Activated T-cell treated with anti-CD3 and anti-CD28 coated beads, Interleukin-2, amount 50 U/mL, for 24 hours (primary cell): ENCODE measurements at places on chromosomes 16 and 17.

DNA sequence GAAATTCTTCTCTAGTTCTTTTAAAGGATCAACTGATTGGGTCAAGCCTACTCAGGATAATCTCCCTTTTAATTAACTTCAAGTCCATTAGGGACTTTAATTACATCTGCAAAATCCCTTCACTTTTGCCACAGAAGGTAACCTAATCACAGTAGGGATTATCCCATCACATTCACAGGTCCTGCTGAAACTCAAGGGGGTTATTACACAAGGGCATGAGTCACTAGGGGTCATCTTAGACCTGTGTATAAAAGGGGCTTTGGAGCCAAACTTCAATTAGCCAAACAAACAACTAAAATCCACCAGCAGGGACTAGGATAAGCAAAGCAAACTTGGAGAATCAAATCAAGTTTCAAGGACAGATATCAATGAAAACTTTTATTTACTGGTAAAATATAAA, 19.4 kb downstream of the CIAPIN1 start:
- no peak for DNase-seq

GRCh38 chr17:63365366-63366240, 80.5 kb downstream of the CYB561 start:
- DNase-seq, result no peak

DNA sequence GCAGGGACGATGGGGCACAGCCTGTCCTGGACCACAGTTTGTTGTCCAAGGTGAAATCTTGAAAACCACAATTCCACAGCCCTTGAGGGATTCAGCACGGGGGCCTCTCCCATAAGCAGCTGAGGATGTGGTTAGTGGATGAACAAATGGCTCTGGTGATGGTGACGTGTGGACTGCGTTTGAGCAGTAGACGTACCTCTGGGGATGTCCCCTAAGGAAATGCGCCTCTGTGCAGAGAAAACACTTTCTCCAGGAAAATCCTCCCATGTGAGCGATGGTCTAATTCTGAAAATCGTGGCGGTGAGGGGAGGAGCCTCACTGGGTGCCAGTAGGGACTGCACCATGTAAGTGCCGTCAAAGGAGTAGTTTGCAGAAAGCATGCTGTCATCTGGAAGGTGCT, 2.7 kb upstream of the SEPTIN12 start:
- DNase-seq, result no peak

DNA sequence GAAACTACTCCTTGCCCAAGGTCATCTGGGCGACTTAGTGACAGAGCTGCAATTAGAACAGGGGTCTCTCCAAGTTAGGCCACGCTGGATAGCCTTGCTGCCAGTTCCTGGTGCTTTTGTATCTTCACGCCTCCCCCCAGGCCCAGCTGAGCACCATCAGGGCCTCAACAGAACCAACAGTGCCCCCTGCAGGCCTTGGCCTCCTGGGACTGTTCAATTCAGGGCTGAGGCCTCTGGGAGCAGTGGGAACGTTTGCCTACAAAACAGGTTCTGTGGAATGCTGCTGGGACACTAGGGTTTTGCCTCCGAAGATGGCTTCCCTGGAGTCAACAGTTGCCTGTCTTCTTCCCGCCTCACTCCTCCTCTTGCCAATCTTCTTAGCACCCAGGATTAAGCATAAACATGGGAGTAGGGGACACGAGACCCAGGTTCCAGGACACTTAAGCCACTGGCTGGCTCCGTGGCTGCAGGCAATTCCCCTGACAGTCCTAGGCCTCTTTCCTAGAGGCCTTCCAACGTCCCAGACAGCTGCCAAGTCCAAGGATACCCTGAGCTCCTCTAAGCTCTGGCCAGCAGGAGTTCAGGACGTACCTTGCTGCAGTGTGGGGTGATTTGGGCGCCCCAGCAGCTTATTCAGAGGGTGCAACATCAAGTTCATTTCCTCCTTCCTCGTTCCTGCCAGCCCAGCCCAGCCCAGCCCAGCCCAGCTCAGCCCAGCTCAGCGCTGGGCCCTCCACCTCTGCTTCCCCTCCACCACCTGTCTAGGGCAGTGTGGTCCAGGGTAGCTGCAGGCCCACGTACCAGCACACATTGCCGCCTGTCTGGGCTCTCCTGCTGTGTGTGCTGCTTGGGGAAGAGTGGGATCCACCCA, 246.6 kb upstream of the RPL38 start:
- peak; percentile 67 for DNase-seq

DNA sequence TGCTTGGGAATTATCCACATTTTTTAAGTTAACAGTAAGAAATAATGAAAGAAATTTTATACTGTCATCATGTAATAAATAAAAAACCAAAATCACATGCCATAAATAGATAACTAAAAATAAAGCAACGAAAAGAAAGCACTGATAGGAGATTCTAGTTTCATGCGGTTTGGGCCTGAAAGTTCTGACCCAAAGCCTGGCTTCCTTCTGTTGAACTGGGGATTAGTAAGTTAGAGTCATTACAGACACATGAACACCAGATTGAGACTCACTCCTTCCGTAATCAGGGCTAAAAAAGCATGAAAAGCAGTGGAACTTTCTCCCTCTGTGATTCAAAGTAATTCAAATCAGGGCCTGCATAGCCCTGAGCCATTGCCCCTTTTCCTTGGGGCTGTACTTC, 13.2 kb upstream of the SLC6A2 start:
- no peak for DNase-seq

- no peak for DNase-seq
Measured at GRCh38 chr17:79750650-79751545, 20.2 kb downstream of the ENPP7 start.

DNA sequence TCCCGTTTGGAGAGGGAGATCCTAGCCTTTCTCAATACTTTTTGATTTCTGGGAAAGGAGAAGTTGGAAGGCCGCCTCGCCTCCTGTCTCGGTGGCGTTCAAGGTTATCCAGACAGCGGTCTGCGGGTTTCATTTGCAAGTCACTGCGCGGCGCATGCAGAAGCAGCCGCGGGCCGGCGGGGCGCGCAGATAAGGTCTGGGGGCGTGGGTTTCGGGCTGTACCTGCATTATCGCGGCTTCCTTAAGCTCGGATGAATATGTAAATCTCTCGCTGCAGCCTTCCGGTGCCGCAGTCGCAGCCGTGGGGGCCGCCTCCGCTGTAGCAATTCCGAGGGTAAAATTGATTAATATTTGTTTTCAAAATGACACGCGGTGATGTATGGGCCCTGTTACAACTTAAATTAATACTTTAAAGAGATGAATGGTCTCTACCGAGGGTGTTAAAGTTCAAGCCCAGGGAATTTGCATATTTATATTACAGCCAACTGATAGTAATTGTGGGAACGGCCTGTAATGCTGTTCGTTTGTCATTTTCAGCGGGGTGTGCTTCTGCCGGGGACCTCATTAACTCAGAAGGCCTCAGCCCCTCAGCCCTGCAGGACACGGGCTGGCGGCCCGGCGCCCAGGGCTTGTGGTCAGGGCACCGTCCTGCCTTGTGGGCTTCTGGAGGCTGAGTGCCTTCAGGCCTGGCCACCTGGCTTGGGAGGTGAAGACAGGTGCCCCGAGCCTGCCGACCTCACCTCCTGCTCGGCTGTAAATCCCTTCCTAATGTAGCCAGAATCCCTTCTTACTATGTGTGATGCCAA, 99.4 kb downstream of the CYLD start:
- DNase-seq, result peak; percentile 54

GRCh38 chr16:6964679-6965078, 368.0 kb upstream of the RBFOX1 start:
- DNase-seq, result no peak

- DNase-seq, result peak; percentile 77
Measured at GRCh38 chr16:9090101-9090959, 1.1 kb upstream of the HAPSTR1 start.

- DNase-seq, result no peak
Measured at GRCh38 chr17:3968015-3968414, 3.8 kb upstream of the ATP2A3 start.

DNA sequence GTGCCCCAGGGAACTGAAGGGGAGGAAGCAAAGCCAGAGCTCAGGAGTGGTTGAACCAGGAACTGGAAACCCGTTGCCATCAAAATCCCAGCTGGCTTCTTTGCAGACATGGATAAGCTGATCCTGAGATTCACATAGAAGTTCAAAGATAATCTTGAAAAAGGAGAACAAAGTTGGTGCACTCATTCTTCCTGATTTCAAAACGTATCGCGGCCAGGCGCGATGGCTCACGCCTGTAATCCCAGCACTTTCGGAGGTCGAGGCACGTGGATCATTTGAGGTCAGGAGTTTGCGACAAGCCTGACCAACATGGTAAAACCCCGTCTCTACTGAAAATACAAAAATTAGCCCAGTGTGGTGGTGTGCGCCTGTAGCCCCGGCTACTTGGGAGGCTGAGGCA, 7.1 kb downstream of the RAP1GAP2 start:
- no peak for DNase-seq

- DNase-seq, result no peak
Measured at GRCh38 chr16:51624080-51624775, 473.2 kb upstream of the SALL1 start.

- DNase-seq, result no peak
Measured at GRCh38 chr17:27407916-27408864, 48.1 kb upstream of the KSR1 start.

GRCh38 chr17:44878627-44879221, 20.5 kb downstream of the EFTUD2 start:
- no peak for DNase-seq

GRCh38 chr16:50267651-50268050, 1.3 kb downstream of the ADCY7 start:
- DNase-seq, result peak; percentile 50

DNA sequence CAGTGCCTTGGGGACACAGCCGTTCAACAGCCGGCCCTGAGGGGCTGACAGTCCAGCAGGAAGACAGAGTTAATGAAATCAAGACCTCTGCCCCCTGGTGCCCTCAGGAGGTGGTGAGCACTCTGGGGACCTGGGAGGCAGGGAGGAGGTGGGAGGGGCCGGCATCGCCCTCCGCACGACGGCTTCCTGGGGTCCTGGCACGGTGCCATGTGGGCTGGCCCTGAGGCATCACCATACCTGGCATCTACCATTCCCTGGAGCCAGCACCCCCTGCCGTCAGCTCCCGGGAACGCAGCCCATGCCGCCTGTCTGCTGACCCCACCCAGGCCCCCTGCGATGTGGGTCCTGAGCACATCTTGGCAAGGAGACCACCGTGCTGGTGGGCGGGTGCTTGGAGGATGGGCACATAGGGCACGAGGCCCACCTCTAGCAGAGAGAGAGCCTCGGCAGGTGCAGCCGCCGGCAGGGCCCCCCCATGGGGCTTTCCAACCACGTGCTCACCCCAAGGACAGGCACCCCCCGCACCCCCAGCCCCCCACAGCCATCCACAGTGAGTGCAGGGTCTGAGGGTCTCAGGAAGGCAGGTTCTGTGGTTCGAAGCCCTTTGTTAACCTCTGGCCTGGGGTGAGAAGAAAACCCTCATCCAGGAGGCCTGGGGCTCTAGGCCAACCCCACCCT, 52.5 kb downstream of the ZFPM1 start:
- DNase-seq, result peak; percentile 64

DNA sequence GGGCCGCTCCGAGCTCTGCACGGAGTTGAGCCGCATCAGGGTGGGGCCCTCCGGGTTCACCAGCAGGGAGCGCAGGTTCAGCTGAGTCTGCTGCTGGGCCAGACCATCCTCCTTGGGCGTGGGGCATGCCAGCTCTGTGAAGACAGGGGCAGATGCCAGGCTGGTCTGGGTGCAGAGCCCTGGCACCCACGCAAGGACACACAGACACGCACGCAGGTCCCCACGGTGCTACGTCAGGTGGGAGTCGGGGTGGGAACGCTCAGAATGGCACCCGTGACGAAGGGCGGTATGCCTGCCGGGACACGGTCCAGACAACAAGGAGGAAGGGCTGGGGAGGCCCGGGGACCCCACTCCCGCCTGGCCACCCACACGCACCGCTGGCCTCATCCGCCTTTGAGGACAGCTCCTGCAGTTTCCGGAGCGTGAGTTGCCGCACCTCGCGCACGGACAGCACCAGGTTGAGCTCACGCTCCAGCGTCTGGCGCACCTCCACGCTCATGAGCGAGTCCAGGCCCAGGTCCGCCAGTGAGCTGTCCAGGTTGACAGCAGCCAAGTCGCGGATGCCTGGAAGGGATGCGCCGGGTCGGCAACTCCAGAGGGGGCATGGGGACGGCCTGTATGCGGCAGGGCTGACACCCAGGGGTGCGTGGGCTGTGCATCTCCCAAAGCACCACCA, 15.3 kb upstream of the DUS1L start:
- no peak for DNase-seq

DNA sequence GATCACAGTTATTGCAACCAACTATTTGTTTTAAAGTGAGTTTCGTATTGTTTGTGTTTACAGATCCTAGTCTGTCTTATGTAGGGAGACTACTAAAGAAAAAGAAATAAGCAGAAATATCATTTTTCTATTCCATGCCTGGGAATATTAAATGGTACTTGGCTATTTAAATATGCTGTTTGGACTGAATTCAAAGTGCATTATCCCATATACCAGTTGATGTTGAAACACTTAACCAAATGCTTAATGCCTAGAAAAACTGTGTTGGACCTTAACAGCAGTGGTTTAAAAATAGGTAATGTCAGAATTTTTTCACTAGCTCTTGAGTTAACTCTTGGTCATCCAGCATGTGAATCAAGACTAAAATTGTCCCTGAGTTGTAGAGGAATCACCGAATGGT, 37.5 kb upstream of the TOM1L1 start:
- no peak for DNase-seq

DNA sequence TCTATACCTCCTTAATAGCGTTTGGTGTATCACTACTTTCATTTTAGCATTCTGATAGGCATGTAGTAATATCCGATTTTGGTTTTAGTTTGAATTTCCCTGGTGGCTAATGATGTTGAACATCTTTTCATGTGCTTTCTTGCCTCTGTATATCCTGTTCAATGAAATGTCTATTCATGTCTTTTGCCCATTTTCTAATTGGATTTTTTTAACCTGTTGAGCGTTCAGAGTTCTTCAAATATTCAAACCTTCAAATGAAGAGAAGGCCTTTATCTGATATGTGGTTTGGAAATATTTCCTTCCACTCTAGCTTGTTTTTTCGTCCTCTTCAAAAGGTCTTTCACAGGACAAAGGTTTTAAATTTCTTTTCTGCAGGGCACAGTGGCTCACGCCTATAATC, 2.4 kb upstream of the NME1 start:
- DNase-seq, result no peak

DNA sequence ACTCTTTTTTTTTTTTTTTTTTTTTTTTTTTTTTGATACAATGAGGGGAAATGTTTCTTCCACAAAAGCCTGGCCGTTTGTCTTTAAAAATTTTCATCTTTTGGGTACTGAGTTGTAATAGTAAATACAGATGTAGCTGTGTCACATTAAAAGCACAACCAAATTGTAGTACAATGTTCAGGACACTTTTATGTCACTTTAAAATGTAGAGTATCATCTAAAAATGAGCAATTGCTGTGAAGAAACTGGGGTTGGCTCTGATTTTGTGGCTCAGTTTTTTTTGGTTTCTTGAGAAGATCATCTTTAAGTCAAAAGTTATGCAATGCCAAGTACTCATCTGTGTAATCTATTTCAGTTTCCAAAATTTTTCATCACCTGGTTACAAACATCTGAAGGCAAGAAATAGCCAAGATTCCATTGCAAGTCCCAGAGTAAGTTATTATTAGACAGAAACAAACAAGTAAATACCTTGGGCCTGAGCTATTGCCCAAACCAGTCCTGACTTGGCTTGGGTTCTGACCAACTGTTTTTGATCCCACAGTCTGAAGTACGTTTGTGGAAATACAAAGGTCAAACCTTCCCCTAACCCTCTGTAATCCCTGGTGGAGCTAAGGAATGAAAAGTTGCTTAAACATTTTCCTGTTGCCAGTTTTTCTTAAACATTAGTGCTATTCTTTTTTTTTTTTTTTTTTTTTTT, 717.2 kb downstream of the WWOX start:
- DNase-seq, result no peak

- no peak for DNase-seq
Measured at GRCh38 chr16:23691483-23692189, 12.9 kb downstream of the PLK1 start.

GRCh38 chr17:82531431-82531881, 11.9 kb downstream of the FOXK2 start:
- DNase-seq, result no peak
